ENCODE measurements at places on chromosomes 4 and X.

DNA sequence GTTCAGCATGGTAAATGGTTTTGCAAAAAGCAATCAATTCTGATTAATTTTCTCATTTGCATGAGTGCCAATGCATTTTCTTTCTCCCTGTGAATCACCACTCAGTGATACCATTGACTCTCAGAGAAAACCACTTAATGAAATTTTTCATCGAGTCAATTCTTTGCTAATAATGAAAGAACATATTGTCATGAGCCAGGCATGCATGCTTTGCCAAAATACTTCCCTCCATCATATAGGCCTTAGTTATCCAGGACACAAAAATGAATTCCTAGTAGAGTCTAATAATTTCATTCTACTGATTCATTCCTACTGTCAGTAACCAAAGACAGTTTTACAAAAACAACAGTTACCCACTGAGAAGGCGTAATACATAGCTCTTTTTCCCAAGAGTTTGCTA lies 680.0 kb downstream of the TRIML1 start:
- DNase-seq = no peak

GRCh38 chrX:131219271-131219670 lies 69.8 kb downstream of the IGSF1 start:
- DNase-seq = no peak

DNA sequence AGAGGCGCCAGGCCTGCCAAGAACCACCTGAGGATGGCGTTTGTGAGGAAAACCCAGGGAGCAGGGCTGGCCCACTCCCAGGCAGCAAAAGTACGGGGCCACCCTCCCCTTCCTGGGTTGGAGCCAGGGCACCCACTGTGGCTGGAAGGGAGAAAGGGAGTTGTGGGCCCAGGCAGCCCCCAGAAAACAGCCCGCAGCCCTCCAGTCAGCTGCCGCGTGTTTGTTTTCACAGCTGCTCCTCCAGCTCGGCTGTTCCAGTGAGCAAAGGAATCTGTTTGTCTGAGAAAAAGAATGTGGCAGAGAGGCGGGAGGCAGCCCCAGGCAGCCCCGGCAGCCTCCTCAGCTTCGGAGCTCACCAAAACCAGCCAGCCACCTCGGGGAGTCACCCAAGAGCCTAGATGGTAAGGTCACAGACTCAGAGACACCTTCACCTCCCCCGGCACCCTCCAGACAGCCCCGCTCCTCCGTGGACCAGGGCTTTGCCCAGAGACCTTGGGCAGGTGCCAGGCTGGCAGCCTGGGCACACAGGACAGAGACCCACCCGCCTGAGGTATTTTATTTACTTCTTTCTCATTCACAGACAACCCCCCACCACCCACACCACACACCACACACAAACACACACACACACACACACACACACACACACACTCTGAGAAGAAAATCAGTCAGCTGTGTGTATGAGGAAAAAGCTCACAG lies 338.1 kb downstream of the BCOR start:
- DNase-seq = no peak

GRCh38 chr4:73236151-73236550 lies 22.4 kb downstream of the ANKRD17 start:
- DNase-seq = no peak

DNA sequence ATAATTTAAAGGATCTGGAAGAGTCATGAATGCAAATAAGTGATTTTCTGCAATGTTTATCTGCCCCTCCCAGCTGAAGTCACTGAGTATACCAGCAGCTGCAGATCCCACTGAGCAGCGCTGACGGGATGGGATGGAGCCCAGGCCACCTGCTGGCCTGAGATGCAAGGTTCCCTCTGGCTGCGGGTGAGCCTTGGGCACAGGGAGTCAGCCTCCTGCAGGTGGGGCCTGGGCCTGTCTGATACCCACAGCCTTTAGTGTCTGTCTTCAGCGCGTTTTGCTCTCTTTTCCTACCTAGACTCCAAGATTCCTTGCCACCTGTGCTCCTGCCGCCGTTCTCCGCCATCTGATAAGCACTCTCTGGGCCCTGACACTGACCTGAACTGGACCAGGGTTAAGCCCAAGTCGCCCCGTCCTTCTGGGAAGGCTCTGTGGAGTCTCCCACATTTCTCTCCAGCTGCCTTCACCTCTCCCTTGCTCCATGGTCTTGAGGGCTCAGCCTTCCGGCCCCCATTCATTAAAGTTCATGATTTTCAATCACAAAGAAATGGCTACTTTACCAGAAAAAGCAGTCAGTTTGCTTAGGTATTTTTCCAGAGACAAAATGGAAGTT lies 223.1 kb upstream of the FAT1 start:
- peak; percentile 42 for DNase-seq

DNA sequence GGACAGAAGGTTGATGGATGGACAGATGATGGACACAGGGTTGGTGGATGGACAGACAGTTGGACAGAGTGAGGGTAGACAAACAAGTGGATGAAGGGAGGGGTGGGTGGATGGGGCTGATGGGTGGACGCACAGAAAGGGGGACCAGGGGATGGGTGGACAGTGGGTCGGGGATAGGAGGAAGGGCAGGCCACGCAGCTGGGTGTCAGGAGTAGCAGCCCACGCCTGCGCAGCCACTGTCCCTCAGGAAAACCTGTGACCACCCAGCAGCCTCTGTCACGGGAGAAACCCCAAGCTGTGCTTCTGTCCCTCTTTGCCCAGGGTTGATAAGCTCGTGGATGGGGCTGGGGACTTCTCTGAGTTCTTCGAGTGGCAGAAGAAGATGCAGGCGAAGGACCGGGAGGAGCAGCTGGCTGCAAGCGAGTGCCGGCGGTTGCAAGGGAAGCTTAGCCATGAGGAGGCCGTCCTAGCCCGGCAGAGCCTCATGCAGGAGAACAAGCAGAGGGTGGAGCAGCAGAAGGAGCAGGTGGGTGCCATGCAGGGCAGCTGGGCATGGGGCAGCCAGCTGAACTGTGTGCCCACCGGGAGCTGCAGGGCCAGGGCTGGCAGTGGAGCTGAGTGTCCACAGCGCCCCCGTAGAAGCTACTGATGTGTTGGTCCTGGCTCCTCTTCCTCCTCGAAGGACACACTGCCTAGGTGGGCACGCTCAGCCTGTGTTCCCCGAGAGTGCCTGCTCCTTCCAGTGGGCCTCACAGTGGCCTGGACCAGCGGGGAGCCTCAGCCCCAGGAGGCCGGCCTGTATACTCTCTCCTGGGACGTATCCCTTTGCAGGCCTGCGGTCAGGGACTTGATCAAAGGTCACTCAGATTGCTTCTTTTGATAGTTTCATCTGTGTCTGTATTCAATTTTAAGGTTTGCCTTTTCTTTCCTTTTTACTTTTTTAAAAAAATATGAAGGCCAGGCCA lies 16.8 kb upstream of the RNF4 start:
- no peak for DNase-seq

- no peak for DNase-seq
Measured at GRCh38 chr4:38855466-38855865, 1.2 kb downstream of the TLR6 start.

DNA sequence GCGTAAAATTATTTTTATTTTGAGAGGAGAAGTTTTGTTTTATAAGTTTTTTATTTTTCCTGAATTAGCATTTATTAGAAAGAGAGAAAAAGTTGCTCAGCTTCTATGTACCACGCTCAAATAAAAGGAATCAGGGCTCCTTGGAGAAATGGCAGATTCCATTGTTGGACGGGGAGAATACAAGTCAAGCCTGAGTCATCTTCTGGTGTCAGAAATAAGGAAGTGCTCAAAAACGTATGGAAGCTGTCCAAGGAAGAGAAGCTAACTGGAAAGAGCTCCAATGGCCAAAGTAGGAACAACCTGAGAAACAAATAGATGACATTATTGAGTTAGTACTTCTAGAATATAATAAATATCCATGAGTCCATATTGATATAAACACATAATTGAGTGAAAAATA lies 89.3 kb upstream of the NEIL3 start:
- DNase-seq = no peak

- DNase-seq = no peak
Measured at GRCh38 chr4:47526281-47526680, 41.2 kb downstream of the ATP10D start.

DNA sequence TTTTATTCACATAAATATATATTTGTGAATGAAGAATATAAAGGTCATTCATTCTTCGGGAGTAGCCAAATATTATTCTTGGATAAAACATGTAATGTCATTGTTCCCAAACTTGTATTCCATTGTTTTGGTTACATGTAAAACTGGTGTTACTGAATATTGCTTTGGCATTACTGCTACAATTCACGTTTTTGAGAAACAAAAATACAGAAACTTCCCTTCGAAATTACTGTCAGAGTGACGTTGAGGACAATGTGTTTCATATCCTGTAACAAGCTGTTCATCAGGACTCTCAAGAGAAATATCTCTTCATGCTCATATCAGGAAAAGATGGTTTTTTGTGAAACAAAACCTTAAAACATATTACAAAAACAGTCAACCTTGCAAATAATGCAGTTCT lies 258.9 kb upstream of the DDX53 start:
- no peak for DNase-seq

- DNase-seq = no peak
Measured at GRCh38 chrX:84441143-84441542, 61.1 kb downstream of the HDX start.

DNA sequence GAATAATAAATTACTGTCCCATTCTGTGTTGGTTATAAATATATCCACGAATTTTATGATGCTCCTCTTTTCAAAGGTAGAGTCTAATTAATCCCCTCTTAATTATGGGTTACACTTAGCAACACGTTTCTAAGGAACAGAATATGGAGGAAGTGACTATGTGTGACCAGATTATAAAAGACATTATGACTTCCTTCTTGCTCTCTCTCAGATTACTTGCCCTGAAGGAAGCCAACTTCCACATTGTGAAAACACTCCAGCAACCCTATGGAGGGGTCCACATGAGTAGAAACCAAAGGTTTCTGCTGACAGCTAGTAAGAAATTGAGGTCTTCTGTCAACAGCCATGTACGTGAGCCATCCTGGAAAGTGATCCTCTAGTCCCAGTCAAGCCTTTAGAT lies 59.3 kb downstream of the WDFY3 start:
- no peak for DNase-seq

DNA sequence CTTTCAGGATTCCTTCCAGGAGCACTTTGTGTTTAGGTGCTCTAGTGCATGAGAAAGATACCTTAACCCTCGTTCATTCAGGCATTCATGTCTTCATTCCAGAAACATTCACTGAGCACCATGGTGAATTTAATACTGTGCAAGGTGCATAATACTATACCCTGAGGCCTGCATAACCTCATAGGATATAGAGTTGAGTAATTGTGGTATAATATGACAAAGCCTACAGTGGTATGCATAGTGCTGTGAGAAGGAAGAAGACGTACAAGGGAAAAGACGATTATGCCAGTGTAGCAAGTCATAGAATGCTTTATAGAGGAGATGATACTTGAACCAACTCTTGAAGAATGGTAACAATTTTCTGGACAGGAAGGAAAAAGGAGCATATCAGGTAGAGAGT lies 34.3 kb downstream of the MTM1 start:
- no peak for DNase-seq

GRCh38 chrX:734362-734761 lies 103.8 kb downstream of the SHOX start:
- DNase-seq = no peak

DNA sequence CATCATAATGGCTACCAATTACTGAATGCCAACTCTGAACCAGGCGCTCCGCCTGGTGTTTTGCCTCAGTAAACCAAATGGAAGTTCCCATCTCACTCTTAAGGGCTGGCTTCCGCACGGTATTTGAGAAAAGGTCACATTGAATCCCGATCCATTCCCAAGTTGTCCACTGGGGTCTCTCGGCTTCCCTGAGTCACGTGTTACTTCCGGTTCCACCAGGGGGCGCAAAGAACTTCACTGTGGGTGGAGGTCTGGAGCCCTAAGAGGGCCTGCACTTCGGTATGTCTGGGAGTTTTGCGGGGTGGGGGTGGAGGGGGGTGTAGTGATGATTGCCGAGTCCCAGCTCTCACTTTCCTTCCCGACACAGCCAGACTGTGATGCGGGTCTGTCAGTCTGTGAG lies 13.4 kb upstream of the NHS start:
- no peak for DNase-seq

- no peak for DNase-seq
Measured at GRCh38 chr4:52241916-52242315, 190.8 kb downstream of the SPATA18 start.

DNA sequence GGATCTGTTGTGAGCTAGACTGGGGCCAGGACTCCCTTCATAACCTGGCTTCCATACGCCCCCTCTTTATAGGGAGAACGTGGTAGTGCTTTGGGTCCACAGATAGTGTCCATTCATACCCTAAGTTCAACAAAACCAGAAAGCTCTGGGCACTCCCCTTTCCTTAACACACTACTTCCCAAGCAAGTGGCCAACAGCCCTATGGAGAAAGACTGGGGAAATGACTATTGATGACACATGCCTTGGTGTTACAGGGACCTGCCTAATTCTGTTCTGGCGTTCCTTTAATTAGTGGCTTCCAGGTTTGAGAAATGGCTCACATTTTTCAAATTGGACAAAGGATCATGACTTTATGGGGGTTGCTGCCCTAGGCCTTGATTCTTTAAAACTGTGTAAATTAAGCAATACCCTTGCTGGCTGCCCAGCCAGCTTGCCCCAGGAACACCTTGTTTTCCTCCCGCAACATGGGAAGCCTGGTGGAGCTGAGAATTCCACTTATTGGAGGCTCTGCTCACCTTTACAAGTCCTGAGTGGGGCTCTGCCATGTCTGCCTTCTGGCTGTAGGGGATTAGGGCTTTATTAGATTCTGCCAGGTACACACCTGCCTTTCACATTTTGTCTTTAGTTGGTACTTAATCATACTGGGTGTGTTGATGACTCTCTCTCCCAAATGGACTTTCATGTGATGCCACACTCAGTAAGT lies 61.1 kb downstream of the RGS12 start:
- no peak for DNase-seq

- no peak for DNase-seq
Measured at GRCh38 chrX:130119312-130119898, 9.1 kb upstream of the ELF4 start.

DNA sequence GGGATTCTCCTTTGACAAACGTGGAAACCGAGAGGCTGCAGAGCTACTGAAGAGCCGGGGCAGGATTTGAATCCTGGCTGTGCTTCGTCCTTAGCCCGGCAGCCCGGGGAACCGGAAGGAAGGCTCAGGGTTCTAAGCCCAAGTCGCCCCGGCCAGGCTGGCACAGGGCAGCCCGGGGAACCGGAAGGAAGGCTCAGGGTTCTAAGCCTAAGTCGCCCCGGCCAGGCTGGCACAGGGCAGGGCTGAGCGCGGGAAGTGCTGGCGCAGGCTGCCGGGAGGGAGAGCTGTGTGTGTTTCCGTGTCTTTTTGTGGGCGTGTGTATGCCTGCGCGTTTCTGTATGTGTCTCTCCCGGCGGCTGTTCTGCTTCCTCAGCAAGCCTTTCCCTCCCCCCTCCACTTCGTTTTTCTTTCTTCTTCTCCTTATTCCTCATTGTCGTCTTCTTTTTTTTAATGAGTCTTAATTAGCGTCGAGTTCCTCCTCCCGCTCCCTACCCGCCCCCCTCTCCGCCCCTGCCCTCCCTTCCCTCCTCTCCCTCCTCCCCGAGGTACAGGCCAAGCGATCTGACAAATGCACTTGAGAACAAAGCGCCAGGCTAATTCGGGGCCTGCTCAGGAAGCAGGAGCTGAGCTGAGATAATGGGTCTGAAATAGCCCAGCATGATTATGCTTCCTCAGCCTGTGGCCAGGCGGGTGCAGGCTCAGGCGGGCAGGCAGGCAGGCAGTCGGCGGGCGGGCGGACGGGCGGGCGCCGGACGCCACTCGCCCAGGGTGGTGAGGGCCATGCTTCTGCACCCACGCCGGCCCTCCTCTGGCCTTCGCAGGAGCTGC lies 65.9 kb downstream of the EFNB1 start:
- DNase-seq = peak; percentile 65

Measured in SW480 (cell line).